Mesothelial cell of epicardium (in vitro differentiated cells): ENCODE measurements at places on chromosomes 1 and 21.

- peaks cover 21% of the 10 kb centered on the region for H3K4me1 ChIP-seq
- H3K4me3 ChIP-seq = no peak overlapping the region
- H3K27ac ChIP-seq = no peak overlapping the region
- peaks cover 46% of the 10 kb centered on the region for H3K27me3 ChIP-seq
- DNase-seq = no peak
- no peaks in the 10 kb centered on the region for H3K36me3 ChIP-seq
Measured at GRCh38 chr1:223482766-223483165, 89.6 kb downstream of the CCDC185 start.

DNA sequence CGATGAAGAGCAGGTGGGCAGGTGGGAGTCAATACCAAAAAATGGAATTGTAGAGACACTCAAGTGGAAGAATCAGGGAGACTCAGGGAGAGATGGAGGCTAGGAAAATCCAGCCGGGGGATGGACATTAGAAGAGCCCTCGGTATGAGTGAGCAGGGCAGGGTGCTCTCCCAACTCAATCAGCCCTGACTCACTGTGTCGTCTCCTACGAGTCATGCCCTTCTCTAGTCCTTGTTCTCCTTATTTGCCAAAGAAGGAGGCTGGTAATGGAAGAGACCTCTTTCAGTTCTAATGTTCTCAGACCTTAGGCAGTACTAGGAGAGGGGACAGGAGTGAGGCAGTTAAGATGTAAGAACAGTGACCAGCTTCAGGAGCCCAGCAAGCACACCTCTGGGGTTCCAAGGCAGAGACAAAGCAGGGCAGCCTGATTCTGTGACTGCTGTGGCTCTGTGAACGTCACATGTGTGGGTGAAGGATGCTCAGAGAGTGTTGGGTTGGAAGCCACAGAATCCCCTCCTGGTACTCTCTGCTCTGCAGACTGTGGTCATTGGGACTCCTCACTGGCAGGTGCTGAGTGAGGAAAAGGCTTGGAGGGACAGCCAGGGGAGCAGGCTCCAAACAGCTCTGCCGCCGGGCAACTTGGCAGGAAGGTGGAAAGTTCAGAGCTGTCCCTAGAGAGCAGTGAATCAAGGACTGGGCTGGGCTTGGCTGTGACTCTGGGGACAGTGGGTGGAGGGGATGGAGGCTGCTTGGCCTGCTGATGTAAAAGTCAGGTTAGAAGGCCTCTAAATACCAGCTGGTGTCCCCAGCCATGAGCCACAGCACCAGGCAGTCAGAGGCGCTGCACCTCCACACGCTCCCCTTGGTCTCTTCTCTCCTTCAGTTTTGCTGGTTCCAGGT is 11.1 kb upstream of the GJA5 start:
- H3K36me3 ChIP-seq = no peaks in the 10 kb centered on the region
- H3K4me3 ChIP-seq = no peak overlapping the region
- H3K27ac ChIP-seq = no peak overlapping the region

DNA sequence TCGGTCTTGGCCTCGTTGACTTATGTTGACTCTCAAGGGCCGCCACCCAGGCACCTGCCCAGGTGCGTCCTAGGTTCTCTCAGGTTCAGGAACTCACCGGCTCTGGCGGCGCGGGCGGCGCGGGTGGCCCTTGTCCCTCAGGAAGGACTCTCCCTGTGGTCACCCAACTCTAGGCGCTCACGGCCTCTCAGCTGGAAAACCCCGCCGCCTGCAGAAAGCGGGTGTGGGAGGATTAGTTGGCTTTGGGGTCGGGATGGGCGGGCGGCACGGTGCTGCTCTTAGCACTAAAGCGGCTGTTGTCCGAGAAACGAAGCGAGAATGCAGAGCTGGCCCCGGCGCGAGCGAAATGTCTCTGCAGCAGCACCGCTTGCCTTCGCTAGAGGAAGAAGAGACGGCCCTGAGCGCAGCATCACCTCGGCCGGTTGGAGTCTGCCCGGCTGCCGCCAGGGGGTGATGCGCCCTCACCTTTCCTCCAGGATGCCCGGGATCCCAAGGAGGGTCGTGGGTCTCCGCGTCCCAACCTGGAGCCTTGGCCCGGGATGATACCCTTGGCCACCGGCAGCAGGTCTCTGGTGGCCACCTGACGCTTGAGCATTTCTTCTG is 8.1 kb upstream of the TADA1 start:
- peaks cover 49% of the 10 kb centered on the region for H3K27me3 ChIP-seq
- no peak overlapping the region for H3K27ac ChIP-seq
- peak; percentile 47 for DNase-seq
- H3K4me1 ChIP-seq = peaks cover 2% of the 10 kb centered on the region

DNA sequence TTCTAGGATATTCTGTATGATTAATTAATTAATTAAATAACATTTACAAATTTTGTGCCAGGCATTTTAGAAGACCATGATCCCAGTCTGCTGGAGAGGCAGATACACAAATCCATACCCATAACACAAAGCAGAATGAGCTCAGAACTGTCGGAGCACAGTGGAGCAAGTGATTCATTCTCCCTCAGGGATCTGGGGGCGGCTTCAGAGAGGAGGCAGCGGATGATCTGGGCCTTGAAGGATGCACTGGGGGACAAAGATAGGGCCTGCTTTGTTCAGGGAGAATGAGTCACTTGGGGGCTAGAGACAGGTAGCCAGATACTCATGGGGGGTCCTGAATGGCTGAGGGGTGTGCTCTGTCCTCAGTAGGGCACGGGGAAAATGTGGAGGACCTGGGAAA is 50.9 kb upstream of the TRABD2B start:
- no peak for DNase-seq
- peaks cover 58% of the 10 kb centered on the region for H3K4me1 ChIP-seq
- no peak overlapping the region for H3K4me3 ChIP-seq
- peaks cover 9% of the 10 kb centered on the region for H3K27me3 ChIP-seq
- H3K27ac ChIP-seq = no peak overlapping the region
- no peaks in the 10 kb centered on the region for H3K36me3 ChIP-seq

GRCh38 chr1:110594456-110595352 is 11.5 kb downstream of the KCNA2 start:
- H3K27ac ChIP-seq = no peak overlapping the region
- H3K36me3 ChIP-seq = no peaks in the 10 kb centered on the region
- no peaks in the 10 kb centered on the region for H3K4me1 ChIP-seq
- H3K4me3 ChIP-seq = no peak overlapping the region
- peaks cover 87% of the 10 kb centered on the region for H3K27me3 ChIP-seq

DNA sequence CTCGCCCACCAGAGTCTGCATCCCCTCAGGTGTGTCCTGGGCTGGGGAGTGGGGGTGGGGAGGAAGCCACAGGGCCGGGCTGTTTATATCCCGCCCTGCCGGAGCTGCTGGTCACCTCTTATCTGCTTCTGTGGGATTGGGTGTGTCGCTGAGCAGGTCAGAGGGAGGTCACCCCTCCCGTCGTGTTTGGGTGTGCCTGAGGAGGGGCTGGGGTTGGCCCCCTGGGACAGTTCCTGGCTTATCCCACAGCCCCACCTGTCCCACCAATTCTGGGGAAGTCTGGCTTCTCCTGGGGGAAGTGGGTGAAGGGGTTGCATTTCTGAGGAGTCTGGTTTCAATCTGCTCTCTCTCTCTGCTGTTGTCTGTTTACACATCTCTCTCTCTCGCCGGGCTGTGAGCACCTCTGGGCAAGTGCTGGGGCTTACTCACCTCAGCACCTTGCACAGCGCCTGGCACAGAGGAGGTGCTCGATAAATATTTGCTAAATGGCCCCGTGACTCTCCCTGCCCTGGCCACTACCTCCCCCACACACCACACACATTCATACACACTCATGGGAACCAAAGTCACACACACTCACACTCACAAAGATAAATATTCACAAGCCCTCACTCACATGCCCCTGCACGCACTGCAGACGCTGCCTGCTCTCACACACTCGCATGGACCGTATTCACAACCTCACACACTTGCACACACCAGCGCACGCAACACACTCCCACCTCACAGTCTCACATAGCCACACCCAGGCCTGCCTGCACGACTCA is 8.3 kb downstream of the ELF3 start:
- peak overlapping the region; percentile 33 for H3K4me3 ChIP-seq
- no peaks in the 10 kb centered on the region for H3K27me3 ChIP-seq
- peaks cover 62% of the 10 kb centered on the region for H3K4me1 ChIP-seq
- DNase-seq = no peak
- H3K27ac ChIP-seq = peak overlapping the region; percentile 94
